ENCODE measurements at places on chromosomes 1 and 21.

DNA sequence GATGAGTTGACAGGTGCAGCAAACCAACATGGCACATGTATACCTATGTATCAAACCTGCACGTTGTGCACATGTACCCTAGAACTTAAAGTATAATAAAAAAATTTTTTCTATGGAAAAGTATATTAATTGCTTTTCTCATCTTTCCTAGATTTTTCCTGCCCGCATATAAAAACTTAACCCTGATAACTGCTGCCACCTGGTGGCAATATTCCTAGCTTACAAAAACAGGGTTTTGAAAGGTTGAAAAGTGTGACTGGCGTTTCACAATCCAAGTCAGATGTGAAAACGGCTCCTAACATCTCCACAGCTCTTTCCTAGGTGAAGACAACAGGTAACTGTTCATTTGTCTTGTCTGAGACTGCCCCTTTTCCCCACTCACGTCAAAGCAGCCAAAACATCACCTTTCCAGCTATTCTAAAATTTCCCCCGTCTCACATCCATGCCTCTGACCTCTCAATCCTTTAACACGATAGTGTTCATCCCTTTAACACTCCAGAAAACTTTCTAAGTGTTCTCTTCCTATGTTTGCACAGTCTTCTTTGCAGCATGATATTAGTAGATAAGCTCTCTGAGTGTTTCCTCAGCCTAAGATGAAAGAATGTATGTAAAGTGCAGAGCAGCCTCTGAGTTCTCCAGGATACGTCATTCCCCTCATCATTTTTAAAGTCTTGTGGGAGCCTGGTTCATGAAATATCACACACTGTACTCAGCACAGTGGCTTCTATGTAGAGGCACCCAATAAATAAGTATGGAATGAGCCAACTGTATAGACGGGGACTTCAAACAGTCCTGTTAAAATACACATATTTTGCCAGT, 27.5 kb downstream of the OVGP1 start:
- DNase-seq = peak; percentile 2

DNA sequence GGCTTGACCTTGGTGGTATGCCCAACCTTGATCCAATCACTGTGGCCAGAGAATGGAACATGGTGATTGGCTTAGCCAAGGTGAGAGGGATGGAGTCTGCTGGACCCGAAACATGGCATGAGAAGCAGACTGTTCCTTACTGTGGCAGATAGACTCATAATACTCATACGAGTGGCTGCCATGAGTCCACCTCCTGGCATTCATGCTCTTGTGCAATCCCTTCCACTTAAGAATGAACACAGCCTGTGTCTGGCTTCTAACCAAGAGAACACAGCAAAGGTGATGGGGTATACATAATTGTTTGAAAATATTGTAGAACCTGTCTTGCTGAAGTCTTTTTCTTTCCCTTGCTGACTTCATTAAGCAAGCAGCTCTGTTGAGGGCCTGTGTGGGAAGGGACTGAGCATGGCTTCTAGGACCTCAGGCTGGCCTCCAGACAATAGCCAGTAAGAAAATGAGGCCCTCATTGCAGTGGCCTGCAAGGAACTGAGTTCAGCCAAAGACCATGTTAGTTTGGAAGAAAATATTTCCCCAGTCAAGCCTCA, 85.9 kb downstream of the ZNF281 start:
- DNase-seq = no peak

DNA sequence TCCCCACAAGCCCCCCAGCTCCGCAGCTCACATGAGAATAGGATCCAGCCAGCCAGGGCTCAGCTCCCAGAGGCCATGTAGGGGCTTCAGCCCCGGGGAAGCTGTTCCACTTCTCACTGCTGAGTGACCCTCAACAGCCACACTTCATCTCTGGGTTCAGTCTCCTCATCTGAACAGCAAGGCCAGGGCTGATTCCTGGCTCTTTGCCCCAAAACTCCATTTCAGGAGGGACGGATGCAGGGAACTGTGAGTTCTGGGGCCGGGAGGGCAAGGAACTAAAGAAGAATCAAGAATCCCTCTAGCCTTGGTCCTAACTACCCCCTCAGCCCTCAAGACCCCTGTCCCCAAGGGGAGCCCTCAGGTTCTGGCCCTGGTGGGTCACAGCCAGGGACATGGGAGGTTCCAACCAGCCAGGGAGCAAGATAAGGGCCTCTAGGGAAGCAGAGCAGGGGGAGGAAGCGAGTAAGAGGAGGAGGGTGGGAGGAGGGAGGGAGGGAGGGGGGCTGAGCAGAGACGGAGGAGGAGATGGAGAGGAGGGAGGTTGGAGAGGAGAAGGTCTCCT, 13.1 kb downstream of the SDC3 start:
- no peak for DNase-seq

GRCh38 chr1:171841931-171842761, 848 bp downstream of the DNM3 start:
- DNase-seq = no peak

- no peak for DNase-seq
Observed at GRCh38 chr1:168202941-168203654, 22.7 kb upstream of the SFT2D2 start.
